ENCODE measurements at places on chromosomes 2 and 18. TPM values are rescaled to one million over a fixed set of nuclear protein-coding genes. Genes with fewer than 3 reads are reported as not detected.

GRCh38 chr2:61233581-61233980 is 71.6 kb downstream of the C2orf74 start:
- H3K27ac ChIP-seq: no peak overlapping the region
- H3K4me3 ChIP-seq: no peak overlapping the region
- DNase-seq: no peak
- peaks cover 16% of the 10 kb centered on the region for H3K36me3 ChIP-seq
- no peaks in the 10 kb centered on the region for H3K4me1 ChIP-seq

DNA sequence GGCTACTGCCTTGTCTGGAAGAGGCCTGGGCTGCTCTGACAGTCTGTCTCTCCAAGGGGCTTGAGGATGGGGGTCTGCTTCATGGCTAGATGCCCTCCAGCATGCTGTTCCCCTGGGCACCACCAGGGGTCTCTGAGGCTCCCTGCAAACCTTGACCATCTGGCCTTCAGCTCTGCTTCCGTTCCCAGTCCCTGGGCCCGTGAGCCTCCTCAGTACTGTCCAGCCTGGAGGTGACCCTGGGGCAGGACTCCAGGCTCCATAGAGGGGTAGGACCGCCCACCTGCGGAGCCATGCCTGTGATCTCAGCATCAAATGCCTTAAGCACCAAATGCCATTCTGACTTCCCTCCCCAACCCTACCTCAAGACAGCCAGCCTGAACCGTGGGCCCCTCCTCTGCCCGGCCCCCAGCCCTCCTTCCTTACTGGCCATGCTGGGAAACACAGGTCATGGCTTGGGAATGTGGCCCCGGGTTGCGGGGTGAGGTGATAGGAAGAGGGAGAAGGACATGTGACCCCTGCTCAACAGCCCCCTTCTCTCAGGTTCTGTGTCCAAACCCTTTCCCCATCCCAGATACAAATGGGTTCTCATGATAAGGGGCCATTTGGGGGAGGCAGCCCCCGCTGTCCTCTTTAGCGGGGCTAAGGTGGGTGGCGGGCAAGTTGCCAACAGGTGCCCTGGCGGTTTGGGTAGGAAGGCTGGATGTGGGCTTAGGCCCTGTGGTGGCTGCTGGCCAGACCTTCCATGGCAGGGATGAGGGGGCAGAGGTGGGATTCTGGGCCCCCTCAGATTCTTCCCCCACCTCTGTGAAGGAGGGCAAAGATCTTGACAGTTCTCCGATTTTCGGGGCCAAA is 25.0 kb downstream of the SPEG start:
- DNase-seq: peak; percentile 33
- H3K4me3 ChIP-seq: no peak overlapping the region
- peaks cover 30% of the 10 kb centered on the region for H3K4me1 ChIP-seq
- H3K27me3 ChIP-seq: no peaks in the 10 kb centered on the region

- H3K4me1 ChIP-seq: no peaks in the 10 kb centered on the region
- H3K4me3 ChIP-seq: no peak overlapping the region
- H3K27ac ChIP-seq: no peak overlapping the region
- no peaks in the 10 kb centered on the region for H3K36me3 ChIP-seq
- peak; percentile 61 for DNase-seq
Observed at GRCh38 chr2:184906709-184907108, 308.4 kb downstream of the ZNF804A start.

GRCh38 chr2:53516650-53517049 is 251.0 kb upstream of the CHAC2 start:
- no peaks in the 10 kb centered on the region for H3K36me3 ChIP-seq
- H3K4me3 ChIP-seq: no peak overlapping the region
- H3K27ac ChIP-seq: no peak overlapping the region
- no peaks in the 10 kb centered on the region for H3K27me3 ChIP-seq
- no peaks in the 10 kb centered on the region for H3K4me1 ChIP-seq

Gene DOK1
- total RNA-seq: 19.1 TPM

Gene DPY30
- 71.1 TPM for total RNA-seq

Gene UGT1A3
- not detected for total RNA-seq
